NCI-H2081 treated with DMSO at 0.1 percent for 48 hours (cell line): ENCODE measurements at places on chromosomes 12 and 14.

- no peak for DNase-seq
Observed at GRCh38 chr12:80443974-80444666, at the start of gene PTPRQ. PTPRQ (plus strand) TSS chr12:80444235; CDS start chr12:80444346, 111 bp downstream.

DNA sequence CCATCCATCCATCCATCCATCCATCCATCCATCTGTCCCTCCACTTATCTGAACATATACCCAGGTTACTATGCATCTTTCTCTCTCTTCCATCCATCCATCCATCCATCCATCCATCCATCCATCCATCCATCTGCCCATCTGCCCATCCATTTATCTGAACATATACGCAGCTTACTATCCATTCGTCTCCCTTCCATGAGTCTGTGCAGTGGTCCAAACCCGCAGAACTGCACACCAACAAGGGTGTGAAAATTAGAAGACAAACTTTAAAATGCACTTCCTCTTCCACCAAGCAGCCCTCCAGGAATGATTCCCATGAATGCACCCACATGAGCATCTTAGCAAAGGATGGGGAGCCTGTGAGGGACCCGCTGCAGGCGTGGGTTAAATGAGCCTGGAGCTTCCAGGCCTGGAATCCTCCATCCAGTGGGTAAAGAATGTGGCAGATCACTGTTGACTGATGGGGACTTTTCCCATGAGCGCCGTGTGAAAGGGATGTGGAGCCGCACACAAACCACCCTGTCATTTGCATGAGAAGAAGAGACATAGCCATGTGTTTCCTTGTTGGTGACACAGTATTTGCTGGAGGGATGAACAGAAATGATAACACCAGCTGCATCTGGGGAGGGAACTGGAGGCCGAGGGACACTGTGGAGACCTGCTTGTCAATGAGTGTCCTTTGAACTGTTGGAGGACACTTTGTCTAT, 376.6 kb downstream of the ADGRD1 start:
- no peak for DNase-seq

GRCh38 chr12:42704340-42704739, 114.8 kb upstream of the PRICKLE1 start:
- no peak for DNase-seq

GRCh38 chr14:101241807-101242278, 319.5 kb upstream of the DIO3 start:
- DNase-seq: no peak

DNA sequence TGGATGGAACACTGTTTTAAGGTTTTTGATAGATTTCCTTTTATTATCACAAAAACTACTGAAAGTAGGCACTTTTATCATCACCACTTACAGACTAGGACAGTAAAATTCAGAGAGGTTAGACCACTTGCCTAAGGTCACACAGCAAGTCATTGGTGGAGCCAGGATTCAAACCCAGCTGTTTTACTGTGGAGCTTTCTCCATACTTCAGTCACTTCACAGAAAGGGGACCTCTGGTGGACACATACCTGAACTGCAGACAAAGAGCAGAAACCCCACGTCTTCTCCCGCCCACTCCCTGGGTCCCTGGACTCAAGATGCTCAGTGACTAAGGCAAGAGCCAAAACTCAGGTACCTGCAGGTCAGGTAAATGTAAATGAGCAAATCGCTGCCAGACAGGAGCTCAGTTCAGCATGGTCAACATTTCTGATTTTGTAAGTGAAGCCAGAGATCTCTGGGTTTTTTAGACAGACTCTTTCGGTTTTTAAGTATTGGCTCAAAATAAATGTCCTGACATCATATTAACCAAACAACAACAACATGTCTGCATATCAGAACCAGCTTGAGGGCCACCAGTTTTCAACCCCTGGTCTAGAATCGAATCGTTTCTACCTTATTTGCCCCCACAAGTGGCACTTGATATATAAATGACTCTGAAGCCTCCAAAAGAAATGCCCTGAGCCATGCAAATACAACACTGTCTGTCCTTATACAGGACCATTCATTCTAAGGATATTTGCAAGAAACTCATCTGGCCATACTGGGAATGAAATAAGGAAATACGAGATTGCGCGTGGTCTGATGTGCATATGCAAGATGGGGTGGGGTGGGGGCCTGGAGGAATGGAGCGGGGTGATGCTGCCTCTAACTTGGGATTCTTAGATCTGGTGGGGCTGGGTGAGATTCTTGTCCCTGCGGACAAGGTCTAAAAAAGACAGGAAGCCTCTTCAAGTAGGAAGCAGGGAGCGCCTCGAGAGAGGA, 110.9 kb downstream of the KSR2 start:
- DNase-seq: no peak

DNA sequence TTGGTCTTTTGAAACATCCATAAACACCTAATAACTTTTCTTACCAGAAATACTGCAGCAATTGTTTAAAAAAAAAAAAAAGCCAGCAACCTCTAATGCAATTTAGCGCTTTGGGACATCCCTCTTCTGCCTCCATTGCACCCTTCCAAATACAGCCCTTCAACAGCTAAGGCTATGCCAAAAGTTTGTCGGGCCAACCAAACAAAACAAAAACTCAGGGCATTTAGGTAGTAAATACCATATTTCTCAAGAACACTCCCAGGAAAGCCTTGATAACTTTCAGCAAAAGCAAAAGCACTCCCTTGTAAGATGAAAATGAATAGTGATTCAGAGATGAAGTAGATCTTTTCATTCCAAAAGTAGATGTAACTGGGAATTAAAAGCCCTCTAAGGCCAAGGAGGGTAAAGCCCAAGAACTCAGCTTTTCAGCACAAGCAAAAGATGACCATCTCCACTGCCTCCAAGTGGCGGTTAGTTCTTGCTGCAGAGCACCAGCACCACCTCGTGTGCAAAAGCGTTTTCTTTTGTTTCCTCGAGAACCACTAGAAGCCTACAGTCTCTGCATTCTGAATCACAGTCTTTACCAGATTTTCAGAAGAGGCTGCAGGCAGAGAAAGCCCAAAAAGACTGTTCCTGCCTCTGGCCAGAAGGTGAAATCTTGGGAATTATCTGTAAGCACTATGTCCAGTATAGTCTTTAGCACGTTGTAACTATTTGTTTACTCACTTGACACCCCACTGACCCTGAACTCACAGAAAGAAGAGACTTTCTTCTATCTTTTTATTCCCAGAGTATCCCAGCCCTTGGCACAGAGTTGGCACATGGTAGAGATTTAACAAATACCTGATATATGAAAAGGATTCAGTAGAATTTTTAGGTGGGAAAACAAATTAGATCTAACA, 53.1 kb downstream of the SIX6 start:
- no peak for DNase-seq

DNA sequence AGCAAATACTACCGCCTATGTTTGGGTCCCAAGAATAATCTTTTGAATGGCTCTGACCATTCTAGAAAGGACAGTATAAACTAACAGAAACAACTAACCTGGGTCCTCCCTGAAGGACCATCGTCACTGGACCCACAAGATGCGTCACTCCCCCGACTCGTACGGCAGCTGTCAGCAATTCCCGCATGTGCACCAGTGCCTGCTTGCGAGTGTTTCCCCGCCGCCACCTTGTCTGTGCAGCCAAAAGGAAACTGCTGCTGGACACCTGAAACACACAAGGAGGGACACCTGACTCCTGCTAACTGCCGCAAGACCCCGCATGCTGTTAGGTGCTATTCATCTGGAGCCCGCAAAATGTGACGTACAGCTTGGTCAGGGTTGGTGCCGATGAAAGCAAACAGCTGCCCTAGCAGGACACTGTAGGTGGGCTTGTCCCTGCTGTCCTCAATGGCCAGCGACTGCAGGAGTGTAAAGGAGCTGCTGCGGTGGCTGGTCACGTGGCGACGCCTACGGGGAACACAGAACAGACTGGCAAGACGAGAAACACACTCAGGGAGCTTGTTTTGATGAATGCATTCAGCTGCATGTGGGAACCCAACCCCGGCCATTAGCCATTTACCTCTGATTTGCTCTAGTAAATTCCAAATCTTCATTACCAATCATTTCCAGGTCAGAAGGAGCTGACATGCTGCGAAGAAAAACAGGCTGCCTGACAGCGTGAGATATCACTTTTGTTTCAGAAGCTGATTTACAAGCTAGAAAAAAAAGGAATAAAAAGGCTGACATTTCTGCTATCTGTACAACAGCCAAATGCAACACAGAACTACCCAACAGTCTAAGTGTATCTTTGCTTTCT, 118.1 kb downstream of the TRAFD1 start:
- no peak for DNase-seq

DNA sequence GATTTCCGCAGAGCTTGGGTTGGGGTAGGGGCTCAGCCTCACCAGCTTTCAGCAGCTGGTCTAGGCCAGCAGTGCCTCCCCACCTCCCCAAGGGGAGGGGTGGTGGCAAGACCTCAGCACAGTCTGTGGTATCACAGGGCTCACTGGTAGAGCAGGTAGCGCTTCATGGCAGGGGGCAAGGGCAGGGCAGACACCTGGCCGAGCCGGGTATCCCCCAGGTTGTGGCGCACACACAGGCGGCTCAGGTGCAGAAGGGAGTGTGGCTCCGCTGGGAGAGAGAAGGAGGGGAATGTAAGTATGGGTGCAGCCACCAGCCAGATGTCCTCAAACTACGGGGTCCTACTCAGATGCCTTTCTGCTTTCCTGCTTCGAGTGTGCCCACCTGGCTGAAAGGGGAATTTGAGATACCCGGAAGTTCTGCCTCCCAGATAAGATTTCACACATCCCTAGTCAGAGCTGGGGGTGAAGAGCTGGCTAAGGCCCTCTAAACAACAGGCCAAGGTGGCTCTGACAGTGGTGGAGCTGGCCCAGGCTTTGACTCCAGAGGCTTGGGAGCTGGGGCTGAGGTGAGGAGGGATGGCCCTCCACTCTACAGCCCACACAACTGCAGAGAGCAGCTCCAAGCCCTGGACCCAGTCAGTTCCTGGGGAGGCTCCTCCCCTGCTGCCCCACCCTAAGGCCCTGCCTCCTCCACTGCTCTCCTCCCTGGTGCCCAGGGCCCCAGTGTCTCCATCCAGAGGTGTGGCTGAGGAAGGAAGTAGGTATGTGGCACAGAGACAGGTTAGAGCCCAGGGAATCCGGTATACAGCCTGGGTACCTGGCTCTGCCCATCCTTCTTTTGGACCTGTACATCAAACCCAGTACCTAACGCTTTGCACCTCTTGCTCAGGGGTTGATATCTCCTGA, 1.8 kb downstream of the SPSB2 start:
- DNase-seq: no peak

- DNase-seq: no peak
Observed at GRCh38 chr12:25932971-25933370, 25.5 kb upstream of the RASSF8 start.

DNA sequence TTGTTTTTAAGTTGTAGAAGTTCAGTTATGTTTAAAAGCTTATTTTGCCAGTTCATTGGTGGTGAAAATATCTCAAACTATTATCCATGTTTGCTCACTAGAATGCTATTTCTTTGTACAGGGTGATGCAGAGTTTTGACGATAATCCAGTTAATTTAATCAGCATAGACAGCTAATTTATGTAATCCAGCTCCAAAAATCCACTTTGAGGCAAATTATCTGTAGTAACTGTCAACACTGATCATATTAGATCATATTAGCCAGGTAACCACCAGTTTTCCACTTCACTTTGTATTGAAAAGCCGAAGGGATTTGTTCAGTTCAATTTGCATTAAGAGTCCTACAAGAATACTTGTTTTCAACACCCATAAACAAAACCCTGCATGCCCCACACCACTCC, 378.6 kb downstream of the PDZRN4 start:
- DNase-seq: no peak

- DNase-seq: no peak
Observed at GRCh38 chr12:26610774-26611173, 222.2 kb downstream of the ITPR2 start.

GRCh38 chr14:63322897-63323573, 4.3 kb upstream of the GPHB5 start:
- no peak for DNase-seq

GRCh38 chr14:101104485-101104884, 201.0 kb upstream of the RTL1 start:
- DNase-seq: no peak

- no peak for DNase-seq
Observed at GRCh38 chr12:22576473-22576872, 32.1 kb upstream of the C2CD5 start.

DNA sequence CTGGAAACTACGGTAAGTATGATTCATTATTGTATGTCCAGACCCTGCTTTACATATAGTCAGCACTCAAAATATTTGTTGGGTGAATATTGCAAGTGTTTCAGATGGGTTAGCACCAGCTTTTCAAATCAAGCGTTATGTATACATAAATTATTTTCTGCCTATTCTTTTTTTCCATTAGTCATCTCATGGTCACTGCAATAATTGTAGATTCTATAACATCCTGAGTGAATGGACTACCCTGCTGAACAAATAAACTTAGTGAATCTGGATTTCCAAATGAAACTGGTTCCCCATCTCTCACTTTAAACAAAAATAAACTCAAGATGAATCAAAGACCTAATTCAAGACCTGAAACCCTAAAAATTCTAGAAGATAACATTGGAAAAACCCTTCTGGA, 152.3 kb downstream of the DIO2 start:
- DNase-seq: no peak

DNA sequence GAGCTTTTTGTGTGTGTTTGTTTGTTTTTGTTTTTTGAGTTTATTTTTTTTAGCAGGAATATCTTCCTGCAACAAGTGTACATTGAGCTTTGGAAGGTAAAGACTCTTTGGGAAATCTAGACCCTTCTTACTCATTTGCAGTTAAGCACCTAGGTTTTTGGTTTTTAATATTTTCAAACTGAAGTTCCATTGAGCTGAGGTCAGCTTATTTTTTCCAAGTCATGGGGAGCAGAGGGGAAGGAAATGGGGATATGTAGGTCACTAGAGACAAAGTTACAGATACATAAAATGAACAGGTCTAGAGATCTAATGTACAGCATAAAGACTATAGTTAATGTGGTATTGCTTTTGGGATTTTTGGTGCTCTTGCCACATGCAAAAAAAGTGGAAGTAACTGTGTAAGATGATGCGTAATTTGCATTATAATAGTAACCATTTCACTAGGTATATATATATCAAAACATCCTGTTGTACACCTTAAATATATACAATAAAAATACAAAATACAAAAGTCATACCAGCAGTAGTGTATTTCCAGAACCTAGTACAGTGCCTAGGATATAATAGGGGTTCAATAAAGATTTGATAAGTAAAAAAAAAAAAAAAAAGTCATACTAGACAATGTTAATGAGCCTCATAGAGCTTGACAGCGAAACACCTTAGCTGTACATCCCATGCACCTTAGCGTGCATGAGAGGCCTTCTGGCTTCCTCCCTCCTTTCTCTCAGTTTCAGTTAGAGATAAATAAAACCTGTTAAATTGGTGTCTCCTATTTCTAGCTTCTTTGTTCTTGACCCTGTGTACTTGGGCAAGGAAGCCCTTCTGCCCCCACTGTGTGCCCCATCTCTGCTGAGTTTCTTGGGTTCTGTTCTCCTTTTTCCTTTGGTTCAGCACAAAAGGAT, 22.7 kb downstream of the CGRRF1 start:
- no peak for DNase-seq

- DNase-seq: no peak
Observed at GRCh38 chr12:127081058-127081457, 1185.9 kb upstream of the TMEM132C start.
